Daoy (cell line): ENCODE measurements at places on chromosomes 12 and 14. TPM values are rescaled to one million over a fixed set of nuclear protein-coding genes. Genes with fewer than 3 reads are reported as not detected.

DNA sequence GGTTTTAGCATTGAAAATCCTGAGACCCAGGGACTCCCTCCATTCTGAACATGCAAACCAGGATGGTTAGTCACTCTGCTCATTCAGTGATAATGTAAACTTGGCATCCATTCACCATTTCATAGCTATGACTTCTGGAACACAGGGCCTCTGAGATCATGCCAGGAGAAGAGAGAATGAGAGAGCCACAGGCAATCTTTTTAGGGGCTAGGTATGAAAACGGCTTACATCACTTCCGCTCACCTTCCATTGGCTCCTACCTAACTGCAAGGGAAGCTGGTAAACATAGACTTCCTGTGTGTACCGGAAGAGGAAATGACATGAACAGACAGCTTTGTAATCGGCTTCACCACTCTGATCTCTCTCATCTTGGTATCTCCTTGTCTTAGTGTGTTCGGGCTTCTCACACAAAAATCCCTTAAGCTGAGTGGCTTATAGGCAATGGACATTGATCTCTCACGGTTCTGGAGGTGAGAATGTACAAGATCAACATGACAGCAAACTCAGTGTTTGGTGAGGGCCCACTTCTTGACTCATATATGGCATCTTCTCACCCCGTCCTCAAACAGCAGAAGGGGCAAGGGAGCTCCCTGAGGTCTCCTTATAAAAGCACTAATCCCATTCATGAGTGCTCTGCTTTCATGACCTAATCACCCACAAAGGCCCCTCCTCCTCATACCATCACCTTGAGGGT, 465.9 kb upstream of the TBX3 start:
- peak; percentile 55 for DNase-seq

NPAS3 gene
- total RNA-seq, result 1.5 and 1.9 TPM in 2 replicates

GZMB gene
- total RNA-seq, result not detected in 2 replicates

GRCh38 chr12:106080041-106080790, 58.5 kb downstream of the NUAK1 start:
- DNase-seq, result peak; percentile 28
